ENCODE measurements at places on chromosomes 3 and 15.

GRCh38 chr3:109125902-109126301, 8.0 kb upstream of the MORC1 start:
- no peak for DNase-seq

- no peak for DNase-seq
Measured at GRCh38 chr15:73767806-73768501, 14.8 kb upstream of the INSYN1 start.

DNA sequence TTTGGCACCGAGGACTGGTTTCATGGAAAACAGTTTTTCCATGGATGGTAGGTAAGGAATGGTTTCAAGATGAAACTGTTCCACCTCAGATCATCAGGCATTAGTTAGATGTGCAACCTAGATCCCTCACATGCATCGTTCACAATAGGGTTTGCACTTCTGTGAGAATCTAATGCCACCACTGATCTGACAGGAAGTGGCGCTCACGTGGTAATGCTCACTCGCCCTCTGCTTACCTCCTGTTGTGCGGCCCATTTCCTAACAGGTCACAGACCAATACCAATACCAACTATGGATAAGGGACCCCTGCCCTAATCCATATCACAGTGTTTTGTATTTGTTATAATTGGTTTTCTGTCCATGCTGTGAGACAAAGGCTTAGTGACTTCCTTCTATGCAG, 58.9 kb downstream of the SLMAP start:
- no peak for DNase-seq

DNA sequence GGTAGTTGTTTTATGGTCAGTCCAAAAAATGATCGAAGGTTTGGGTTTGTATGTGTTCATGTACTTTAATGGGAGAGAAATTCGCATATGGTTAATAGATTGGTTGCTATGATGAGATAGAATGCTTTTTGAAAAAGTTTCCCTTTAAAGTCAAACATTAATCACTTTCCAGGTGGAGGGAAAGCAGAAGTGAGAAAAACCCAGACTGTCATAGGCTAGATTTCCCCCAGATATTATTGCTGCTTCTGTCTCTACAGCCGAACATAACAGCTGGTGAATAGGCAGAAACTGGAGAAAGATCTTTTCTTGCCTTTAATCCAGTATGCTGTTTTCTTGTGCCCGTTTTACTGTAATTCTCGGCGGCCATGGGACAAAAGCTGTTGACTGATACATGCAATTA, 287.6 kb downstream of the SOX2 start:
- DNase-seq, result no peak

DNA sequence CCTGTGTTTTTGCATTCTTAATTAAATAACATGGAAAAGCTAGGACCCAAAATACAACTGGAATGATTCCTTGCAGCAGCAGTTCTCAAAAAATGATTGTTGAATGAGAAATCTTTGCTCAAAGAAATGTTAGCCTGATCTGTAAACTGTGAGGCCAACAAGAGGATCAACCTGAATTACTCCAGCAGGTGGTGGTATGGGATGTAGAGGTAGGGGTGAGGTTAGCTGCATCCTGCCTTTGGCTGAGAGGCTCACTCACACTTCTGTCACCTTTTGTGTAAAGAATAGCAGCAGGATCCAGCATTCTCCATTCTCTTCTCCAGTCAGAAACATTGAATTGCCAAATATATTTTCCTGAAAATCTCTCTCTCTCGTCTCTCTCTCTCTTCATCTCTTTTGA, 26.5 kb upstream of the FAM98B start:
- DNase-seq, result no peak

DNA sequence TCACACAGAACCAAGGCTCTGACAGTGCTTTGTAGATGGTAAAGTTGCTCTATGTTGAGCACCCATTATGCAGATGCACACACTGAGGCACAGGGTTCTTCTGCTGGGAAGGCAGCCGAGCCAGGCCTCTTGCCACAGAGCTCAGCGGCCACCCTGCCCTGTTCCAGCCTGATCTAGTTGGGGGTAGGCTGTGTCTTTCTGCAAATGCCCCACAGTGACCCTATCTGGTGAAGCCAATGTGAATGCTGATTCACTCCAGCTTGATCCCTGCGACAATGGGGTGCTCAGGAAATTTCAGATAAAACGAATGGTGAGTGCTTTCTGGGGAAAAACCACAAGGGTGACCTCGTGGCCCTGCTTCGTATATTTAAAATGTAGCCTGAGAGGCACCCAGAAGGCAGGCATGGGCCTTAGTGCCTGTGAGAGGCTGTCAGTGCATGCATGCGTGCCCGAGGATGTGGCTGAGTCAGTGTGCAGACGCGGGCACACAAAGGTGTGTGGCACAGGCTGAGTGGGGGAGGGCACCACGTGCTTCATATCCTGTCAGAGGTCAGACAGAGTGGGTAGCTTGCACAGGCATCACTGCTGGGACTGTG, 85.7 kb downstream of the ATP2B2 start:
- DNase-seq, result no peak

GRCh38 chr3:8480699-8481098, 20.9 kb upstream of the LMCD1 start:
- no peak for DNase-seq

- no peak for DNase-seq
Measured at GRCh38 chr3:117507958-117508357, 798.4 kb downstream of the TUSC7 start.

- DNase-seq, result peak; percentile 19
Measured at GRCh38 chr3:98726084-98726483, 37.1 kb upstream of the ST3GAL6 start.

- DNase-seq, result peak; percentile 60
Measured at GRCh38 chr3:132180337-132180791, 136.8 kb upstream of the ACP3 start.

DNA sequence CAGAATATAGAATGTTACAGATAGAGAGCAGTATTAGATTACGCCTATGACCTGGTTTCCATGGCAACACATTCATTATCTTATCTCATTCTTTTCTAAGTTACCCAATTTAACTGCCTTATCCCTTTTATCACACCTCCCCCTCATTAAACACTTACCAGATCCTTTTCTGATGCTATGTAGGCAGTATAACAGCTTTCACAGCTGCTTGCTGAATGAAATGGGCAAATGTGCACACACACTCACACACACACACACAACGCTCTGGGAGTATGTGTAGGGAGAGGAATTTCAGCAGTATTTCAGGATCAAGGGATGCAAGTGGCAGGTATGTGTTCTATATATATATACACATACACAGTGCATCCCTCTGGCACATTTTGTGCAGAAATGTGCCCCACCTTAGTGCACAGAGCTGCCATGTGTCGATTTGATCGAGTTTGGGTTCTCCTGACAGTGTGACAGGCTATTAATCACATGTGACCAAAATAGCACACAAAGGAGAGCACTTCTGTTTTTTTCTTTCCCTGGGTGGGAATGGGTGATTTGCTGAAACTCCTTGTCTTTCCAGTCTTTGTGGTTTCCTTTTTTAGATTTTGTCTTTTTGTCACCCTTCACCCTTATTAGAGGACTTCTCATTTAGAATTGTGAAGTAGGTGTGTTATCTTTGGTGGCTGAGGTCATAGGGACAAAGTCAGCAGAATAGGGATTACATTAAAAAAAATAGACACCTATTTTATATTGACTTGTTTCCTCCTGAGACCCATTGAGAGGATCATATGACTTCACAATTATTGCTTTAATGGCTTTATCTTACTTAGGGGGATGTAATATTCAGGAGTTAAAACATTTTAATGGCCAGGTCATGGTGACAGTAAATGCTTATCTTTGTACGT, 553.7 kb downstream of the PDCD6IP start:
- no peak for DNase-seq

DNA sequence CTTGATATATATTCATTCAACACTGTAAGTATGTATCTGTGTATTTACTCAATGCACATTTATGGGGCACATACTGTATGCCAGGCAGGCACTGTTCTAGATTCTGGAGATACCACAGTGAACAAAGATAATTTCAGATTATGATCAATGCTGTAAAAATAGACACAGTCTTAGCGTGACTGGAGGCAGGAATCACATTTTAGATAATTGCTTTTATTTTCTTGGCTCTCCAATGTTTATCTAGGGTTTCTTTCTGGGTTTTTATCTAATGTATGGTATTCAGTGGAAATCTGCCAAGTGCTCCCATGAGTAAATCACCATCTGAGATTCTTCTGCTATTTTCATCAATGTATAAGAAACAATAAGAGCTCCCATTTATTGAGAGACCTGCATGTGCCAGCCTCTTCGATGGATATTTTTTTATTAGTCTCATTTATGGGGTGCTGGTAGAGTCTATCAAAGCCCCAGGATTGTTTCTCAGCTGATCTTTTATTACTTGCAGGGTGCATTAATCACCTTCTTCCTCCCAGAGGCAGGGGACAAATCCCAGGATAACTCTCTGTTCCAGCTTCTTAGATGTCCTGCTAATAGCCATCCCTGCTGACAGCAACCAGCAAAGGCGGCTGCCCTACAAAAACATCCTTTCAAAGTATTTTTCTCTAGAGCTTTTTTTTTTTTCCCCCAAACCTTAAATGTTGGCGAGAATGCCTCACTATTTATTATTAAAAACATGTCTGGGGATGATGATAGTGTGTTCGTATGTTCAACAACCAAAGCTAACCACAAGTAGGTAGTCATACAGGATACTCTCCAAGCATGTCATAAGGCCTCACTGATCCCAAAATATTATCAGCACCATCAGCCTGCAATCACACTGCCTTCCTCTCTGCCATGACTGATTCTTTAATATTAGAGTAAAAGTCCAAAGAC, 331.0 kb upstream of the RASGRP1 start:
- DNase-seq, result peak; percentile 31

DNA sequence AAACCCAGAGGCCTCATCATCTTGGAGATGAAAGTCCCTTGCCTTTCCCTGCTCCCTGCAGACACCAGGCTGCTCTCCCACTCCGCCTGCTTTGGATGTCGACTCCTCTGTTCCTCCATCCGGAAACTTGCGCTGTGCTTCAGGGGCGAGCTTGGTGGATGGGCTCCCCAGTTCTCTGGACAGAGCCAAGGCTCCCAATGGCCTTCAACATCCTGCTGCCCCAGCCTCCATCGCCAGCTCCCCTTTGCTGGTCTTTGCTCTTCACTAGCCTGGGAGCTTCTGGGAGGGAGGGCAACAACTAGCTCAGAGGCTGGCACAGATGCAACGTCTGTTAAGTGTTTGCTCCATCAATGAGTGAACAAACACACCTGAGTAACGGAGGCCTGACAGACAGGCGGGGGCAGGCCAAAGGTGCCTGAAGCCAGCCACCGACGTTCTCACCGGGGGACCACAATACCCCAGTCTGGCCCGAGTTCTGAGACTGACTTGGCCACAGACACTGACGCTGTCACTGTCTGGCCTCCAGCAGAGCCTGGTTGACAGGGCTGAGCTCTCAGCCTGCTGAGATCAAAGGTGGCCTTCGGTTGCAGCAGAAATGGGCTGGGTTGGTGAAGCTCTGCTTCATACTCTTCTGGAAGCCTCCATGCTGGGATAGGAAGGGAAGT, 39.0 kb downstream of the RGMA start:
- no peak for DNase-seq

GRCh38 chr15:31272558-31273257, 53.9 kb upstream of the KLF13 start:
- no peak for DNase-seq

DNA sequence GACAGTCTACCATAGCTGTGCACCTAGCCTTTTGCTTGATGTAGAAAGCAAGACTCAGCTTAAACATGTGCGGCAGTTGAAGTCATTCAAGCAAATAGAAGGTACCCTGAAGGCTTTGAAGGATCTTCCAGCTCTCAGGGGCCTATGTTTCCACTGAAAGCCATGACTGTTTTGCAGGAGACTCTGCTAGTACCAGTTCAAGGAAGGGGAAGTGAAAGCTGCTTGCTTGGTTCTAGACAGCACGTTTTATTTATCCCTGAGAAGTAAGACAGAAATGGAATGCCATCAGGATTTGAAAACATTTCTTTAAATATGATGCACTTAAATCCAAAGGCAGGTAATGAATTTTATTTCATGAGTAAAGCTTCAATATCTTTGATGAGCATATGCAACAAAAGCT, 311.4 kb downstream of the PDCD6IP start:
- DNase-seq, result no peak

All from AG08395 (cell line).